T-helper 9 cell (primary cell): ENCODE measurements at places on chromosomes 2 and 18.

DNA sequence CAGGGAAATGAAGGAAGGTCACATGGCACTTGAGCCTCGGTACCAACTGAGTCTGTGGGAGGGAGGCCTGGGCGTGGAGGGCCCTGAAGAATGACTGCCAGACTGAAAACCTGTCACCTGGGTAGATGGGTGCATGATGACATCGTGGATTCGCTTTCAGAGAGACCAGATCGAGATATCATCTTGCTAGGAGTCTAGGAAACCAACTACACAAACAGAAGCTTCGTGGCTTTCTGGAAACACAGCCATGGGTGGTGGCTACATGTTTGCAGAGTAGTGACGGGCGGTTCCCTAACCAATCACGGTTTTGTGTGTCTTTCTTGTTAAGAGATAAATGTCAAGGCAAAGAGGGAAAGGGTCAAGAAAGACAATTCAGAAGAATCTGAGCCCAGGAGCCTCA is 155.0 kb downstream of the EIPR1 start:
- DNase-seq: peak; percentile 44

- DNase-seq: no peak
Measured at GRCh38 chr2:25170888-25171287, 2.5 kb upstream of the POMC start.

DNA sequence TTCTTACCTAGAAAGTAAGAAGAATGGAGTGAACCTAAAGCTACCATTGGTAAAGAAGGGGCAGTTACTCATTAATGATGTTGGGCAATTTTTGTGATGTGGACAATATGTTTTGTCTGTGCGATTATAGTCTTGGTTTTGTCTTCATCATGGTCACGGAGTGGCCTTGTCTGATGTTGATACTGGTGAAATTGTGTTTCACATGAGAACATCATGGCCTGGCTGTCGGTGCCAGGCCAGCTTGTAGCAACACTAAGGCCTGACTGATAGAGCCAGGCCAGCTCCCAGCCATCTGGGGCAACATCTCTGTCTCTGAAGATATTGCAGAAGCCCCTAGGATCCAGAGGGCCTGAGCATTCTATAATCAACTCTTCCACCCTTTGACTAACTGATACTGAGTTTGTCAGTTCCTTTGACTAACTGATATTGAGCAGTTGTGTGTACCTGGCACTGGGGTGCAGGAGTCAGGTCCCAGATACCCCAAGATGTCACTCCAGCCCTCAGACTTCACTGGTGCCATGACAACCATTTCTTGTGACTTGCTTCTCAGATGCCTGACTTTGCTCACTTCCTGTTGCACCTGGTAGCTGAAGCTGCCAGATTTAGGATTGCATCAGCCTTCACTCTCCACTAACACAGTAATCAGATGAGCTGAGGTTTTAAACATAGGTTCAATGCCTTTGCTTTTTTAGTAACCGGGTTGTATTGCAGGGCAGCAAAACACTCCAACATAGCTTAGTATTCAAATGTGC is 62.5 kb downstream of the RPIA start:
- no peak for DNase-seq

- DNase-seq: no peak
Measured at GRCh38 chr2:157866666-157867642, 9.2 kb downstream of the ACVR1 start.

DNA sequence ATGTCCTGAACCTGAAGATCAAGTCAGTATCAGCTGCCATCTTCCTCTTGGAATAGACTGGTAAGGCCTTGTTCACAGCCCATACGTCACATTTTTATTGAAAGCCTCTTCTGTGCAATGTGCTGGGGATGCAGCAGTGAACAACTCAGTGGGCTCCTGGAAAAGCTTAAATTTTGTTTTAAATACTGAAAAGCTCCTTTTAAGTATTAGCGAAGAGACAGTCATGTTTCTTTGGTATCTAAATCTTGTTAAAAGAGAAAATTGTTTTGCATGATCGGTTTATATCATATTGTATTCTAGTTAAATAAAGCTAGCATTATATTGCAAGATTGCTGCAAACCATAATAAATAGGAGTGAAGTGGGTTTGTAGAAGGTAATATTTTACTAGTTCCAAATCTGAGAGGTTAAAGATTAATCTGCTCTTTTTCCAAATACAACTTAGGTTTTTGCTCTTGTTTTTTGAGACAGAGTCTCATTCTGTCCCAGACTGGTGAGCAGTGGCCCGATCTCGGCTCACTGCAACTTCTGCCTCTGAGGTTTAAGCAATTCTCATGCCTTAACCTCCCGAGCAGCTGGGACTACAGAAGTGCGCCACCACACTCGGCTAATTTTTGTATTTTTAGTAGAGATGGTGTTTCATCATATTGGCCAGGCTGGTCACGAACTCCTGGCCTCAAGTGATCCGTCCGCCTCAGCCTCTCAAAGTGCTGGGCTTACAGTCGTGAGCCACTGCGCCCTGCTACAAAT is 1.6 kb upstream of the RMDN2 start:
- DNase-seq: no peak

DNA sequence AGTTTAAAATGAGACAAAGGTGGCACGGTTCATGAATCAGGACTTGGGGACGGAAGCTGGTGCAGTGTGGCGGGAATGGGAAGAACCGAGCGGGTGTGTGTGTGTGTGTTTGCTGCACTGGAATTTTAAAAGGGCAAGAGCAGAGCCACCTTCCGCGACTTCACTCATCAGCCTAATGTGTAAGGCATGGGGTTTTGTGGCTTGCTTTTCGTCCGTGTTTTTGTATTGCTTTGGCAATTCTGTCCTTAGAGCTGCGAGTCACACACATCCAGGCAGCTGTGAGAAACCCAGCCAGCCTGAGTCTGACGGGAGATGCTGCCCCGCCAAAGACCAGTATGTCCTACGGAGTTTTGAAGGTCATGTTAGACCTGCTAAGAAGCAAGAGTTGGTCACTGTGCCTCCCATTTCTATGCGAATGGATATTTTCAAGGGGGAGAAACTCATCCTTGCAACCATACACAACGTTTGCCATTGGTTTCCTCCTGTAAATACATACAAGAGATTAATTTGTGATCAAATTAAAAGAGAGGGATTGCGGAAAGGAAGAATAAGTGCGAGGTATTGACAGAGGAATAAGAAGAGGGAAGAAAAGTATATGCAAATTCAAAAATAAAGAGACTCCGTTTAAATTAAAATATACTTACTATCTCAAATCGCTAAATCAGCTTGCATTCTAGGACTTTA is 665 bp upstream of the CACNB4 start:
- no peak for DNase-seq

DNA sequence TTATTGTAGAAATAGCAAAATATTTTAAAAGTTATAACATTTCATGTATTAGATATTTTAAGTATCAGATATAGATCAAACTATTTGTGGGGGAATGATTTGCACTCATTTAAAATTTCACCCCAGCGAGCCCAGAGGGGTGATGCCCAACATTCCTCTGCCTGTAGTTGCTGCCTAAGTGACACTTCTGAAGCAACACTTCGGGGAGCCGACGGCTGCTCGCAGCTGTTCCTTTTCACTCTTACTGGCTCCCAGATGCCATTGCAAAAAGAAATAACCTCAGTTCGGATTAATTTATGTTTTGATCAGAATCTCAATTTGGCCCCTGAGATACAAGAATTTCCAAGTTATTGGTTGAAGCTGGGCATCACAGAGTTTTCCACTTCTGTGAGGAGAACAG is 603.8 kb downstream of the PLCL1 start:
- no peak for DNase-seq

- no peak for DNase-seq
Measured at GRCh38 chr18:24488824-24489493, 28.5 kb downstream of the HRH4 start.

- DNase-seq: no peak
Measured at GRCh38 chr2:31674446-31674845, 93.7 kb upstream of the SRD5A2 start.

DNA sequence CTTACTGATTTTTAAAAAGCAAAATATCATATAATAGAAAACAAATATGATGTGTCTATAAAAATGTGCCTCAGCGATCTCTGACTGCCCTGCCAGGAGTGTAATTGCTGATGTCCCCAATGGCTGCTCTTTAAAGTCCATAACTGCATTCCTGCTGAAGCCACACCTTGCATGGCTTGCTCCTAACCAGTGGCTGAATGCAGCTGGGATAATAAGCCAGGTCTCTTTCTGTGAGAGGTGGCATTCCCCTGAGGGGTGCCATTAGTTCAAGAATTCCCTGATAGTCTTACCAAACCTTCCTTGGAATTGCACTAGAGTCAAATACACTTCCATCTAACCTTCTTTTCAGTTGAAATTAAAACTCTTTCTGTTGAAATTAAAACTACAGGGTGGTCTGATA is 125.8 kb upstream of the ZNF804A start:
- DNase-seq: no peak

DNA sequence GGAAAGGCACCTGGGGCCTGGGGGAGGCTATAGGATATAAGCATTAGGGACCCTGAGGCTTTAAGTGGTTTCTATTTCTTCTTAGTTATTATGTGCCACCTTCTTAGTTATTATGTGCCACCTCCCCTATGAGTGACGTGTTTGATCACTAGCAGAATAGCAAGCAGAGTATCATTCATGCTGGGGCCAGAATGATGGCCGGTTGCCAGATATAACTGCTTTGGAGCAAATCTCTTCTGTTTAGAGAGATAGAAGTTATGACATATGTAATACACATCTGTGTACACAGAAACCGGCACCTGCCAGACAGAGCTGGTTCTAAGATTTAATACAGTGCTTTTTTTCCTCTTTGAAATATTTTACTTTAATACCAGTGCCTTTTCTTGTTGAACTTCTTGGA is 29.4 kb downstream of the LIPG start:
- no peak for DNase-seq

- DNase-seq: no peak
Measured at GRCh38 chr2:233464531-233465240, 101.9 kb downstream of the USP40 start.

GRCh38 chr2:74930811-74931486 is 27.5 kb upstream of the POLE4 start:
- DNase-seq: no peak

DNA sequence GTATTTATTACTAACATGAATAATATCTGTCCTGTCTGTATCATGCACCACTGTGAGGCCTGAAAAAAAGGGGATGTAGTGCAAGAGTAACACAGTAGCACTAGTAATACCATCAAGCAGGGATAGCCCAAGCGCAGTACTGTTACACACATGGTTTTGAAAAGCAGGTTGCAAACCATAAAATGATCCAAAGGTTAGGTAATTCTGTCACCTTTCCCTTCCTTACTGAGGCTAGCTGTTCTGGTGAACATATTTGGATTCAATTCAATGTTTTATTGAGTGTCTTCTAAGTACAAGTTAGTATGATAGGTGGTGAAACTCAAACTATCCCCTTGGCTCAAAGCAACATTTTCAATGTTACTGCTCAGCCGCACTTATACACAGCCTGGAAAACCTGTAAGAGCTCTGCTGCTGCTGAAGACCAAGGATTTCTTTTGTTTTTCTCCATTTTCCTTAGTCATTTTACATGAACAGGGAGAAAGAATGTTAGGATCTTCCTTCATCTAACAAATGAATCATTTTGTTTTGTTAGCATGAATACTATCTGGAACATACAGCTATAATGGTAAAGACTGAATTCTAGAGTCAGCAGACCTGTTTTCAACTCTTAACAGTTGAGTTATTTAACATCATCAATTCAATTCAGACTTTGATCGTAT is 102.5 kb upstream of the ITPRID2 start:
- DNase-seq: no peak

- DNase-seq: no peak
Measured at GRCh38 chr2:236600892-236601291, 31.3 kb downstream of the ACKR3 start.

GRCh38 chr2:95381212-95382191 is 21.0 kb upstream of the FAHD2A start:
- DNase-seq: no peak

DNA sequence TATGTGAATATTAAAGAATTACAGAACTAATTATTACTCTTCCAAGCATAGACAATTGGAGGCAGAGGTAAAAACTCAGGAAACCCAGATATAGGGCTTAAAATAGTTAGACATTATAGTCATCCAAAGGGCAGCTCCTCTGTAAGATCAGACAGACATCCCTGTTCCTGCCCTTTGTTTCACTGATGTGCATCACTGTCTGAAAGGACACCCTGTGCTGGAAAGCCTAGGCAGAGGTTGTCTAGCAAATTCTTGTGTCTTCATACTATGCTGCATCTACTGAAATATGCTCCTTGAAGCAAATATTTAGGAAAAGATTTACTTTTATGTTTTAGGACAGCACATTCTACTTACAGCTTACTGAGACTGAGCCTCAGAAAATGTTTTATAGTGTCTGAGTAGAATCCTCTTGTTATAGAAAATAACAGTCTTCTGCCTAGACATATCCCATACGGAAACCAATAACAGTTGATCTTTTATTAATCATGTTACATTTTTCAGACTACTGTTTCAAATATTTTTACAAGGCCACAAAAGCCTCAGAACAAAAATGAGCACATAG is 977.3 kb upstream of the CDH2 start:
- no peak for DNase-seq

DNA sequence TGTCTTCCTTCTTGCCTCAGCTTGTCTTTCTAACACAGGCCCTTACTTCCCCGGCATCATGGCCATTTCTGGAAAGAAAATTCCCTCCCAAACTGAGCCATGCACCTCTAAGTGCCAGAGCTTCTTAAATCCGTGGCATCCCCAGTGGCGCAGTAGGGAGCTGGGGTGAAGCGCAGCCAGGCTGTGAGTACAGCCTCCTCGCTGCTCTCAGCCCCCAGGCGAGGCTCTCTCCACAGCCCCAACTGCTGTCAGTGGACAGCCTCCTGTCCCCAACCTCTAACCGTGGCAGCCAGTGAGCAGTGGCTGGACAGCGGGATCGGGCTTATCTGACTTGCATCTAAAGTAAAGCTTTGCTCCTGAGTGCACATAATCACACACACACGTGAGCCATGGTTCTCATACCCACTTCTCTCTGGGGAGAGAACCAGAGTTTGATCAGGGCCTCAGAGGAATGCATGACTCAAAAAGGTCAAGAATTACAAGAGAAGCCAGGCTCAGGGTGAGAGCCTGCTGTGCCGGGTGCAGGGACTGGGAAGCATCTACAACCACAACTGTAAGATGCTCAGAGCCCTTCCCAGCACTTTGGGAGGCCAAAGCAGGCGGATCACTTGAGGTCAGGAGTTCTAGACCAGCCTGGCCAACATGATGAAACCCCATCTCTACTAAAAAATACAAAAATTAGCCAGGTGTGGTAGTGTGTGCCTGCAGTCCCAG is 50.7 kb downstream of the SFXN5 start:
- no peak for DNase-seq

DNA sequence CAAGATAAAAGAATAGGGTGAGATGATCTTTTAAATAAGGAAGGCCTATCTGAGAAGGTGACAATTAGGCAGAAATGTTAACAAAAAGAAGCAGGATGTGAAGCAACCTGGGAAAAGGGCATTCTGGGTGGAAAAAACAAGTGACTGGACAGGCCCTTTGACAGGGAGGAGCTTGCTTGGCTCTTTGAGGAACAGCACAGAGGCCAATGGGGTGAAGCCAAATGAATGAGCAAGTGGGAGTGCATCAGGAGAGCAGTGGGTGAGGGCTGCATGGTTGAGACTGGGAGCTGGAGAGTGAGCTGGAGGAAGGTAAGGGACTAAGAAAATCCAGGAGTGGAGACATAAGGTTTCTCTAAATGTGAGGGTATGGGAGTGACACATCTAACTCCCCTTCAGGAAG is 126.9 kb downstream of the TDRD15 start:
- DNase-seq: no peak
